Right lobe of liver (tissue), 6 donors: ENCODE measurements at places on chromosomes 7 and 10. TPM values are rescaled to one million over a fixed set of nuclear protein-coding genes. Genes with fewer than 3 reads are reported as not detected.

Gene CLEC2L
- total RNA-seq: not detected

Gene COL17A1
- total RNA-seq: 0.11 TPM

Gene ASZ1
- not detected for total RNA-seq

Gene SLC39A12
- 0.10 TPM for total RNA-seq

Gene GJD4
- total RNA-seq: not detected

Gene PITX3
- not detected for total RNA-seq

Gene HOXA3
- 0.24 TPM for total RNA-seq

Gene PARG
- 14.1 TPM for total RNA-seq

Gene SH2B2
- total RNA-seq: 3.1 TPM

Gene SH2D4B
- not detected for total RNA-seq

Gene CLDN12
- total RNA-seq: 34.2 TPM

GRCh38 chr7:24361001-24361400 is 77.0 kb downstream of the NPY start:
- no peak for DNase-seq

DNA sequence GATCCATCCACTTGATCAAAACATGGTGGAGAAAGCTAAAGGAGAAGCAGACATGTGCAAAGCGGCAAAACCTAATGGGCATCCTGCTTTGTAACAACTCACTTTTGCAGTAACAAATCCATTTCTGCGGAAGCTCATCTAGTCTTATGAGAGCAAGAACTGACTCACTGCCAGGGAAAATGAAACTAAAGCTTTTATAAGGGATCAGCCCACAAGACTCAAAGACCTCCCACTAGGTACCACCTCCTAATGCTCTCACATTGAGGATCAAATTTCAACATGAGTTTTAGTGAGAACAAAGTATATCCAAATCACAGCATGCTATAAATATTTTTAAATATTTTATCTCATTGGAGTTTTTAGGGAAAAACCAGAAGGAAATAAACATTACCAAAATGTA is 120.1 kb upstream of the GNAI1 start:
- DNase-seq: no peak

GRCh38 chr7:132755538-132756483 is 179.5 kb upstream of the PLXNA4 start:
- no peak for DNase-seq

DNA sequence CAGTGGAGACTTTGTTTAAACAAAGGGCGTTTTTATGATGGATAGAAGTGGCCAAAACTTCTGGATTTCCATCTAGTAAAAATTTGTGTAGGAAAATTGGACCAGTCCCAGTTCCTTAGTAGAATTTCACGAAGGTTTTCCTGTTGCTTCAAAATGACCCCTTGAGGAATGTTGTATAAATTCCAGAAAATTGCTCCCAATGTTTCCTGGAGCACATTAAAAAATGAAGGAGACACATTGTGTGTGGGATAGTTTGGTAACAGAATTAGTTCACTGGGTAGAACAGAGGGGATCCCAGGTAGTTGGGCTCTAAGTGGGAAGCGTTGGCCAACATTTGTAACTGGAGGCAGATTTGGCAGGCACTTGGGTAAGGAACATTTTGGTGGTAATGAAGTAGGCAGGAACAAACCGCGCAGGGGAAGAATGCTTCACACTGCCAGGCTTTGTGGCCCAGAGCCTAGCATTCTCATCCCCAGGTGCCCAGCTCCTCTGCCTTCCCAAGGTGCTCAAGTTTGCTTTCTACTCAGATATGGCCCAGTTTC is 758.6 kb downstream of the AUTS2 start:
- no peak for DNase-seq

GRCh38 chr10:125659071-125659470 is 23.9 kb downstream of the TEX36 start:
- DNase-seq: no peak

GRCh38 chr10:34817054-34817453 is 2.0 kb upstream of the PARD3 start:
- no peak for DNase-seq

- no peak for DNase-seq
Observed at GRCh38 chr10:105969884-105970377, 1194.6 kb downstream of the SORCS1 start.

GRCh38 chr7:20475756-20476155 is 139.7 kb upstream of the ABCB5 start:
- no peak for DNase-seq

DNA sequence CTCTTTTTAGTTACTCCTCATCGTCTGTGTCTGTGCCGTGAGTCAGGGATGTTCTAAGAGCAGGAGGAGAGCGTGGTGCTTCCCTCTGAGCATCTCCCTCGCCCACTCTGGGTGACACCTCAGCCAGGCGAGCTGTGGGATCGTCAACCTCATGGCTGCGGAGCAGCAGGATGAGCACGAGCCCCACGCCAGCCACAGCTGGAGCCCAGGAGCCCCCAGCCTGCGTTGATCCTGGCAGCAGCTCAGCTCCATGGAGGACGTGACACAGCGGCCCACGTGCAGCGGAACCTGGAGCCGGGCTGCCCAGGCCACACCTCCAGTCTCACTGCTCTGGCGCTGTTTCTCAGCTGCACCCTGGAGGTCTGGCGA is 512.0 kb downstream of the PTPRN2 start:
- DNase-seq: no peak

DNA sequence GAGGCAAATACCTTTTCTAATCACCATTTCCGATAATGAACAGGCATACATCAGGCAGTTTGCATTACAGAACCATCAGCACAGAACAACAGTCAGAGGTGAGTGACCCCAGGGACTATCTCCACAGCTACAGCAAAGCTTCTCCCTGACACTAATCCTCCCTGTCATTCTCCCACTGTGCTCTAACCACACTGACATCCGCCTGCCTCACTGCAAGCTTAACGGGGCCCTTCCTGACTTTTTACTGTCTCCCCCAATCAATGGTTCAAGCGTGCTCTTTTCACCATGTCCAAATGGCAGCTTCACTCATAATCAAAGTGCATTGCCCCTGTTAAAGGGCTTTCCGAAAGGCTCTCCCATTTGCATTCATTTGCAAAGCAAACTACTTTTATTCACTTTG is 196.3 kb downstream of the DNAJC1 start:
- no peak for DNase-seq

- no peak for DNase-seq
Observed at GRCh38 chr10:85673270-85673669, 693.3 kb downstream of the GRID1 start.

- DNase-seq: no peak
Observed at GRCh38 chr7:119963654-119964053, 309.3 kb upstream of the KCND2 start.

GRCh38 chr10:104259999-104260774 is 5.5 kb downstream of the GSTO1 start:
- DNase-seq: no peak

- DNase-seq: no peak
Observed at GRCh38 chr10:3906511-3907111, 121.6 kb upstream of the KLF6 start.

GRCh38 chr10:24694086-24694485 is 29.6 kb downstream of the ARHGAP21 start:
- no peak for DNase-seq

DNA sequence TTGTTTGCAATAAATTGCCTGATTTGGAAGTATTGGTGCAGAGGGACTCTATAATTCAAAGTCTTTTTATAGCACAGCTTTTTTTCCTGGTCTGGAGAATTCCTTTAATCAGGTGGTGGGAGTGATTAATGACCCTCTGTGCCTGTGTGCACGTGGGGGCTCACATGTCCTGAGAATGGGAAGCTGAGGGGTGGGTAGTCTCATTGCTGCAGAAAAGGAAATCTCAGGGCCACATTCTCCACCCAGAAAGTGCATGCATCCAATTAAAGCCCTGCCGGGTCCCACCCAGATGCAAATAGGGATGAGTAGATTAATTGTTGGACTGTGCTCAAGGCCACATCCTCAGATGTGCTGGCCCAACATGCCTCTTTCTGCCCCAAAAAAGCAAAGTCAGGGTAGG is 324.7 kb downstream of the CXCL12 start:
- no peak for DNase-seq

- no peak for DNase-seq
Observed at GRCh38 chr10:70493660-70494234, 15.2 kb downstream of the PALD1 start.

GRCh38 chr10:29411666-29412315 is 122.9 kb downstream of the LYZL1 start:
- DNase-seq: no peak

- no peak for DNase-seq
Observed at GRCh38 chr7:4834601-4835397, 27.0 kb downstream of the PAPOLB start.

DNA sequence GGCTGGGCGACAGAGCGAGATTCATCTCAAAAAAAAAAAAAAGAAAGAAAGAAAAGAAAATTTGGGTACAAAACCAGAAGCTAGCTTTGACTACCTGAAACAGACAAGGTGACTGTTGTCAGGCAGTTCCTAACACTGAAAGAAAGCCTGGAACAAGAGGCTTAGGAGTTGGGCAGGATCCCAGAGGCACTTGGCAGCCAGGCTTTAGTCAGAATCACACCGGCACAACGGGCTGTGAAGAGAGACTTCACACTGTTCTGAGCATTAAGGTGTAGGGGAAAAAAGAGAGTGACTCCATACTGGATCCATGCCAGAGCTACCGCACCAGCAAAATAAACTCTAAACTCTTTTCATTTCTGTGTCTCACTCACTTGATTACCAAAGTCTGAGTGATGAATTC is 130.8 kb downstream of the ZNF467 start:
- no peak for DNase-seq

DNA sequence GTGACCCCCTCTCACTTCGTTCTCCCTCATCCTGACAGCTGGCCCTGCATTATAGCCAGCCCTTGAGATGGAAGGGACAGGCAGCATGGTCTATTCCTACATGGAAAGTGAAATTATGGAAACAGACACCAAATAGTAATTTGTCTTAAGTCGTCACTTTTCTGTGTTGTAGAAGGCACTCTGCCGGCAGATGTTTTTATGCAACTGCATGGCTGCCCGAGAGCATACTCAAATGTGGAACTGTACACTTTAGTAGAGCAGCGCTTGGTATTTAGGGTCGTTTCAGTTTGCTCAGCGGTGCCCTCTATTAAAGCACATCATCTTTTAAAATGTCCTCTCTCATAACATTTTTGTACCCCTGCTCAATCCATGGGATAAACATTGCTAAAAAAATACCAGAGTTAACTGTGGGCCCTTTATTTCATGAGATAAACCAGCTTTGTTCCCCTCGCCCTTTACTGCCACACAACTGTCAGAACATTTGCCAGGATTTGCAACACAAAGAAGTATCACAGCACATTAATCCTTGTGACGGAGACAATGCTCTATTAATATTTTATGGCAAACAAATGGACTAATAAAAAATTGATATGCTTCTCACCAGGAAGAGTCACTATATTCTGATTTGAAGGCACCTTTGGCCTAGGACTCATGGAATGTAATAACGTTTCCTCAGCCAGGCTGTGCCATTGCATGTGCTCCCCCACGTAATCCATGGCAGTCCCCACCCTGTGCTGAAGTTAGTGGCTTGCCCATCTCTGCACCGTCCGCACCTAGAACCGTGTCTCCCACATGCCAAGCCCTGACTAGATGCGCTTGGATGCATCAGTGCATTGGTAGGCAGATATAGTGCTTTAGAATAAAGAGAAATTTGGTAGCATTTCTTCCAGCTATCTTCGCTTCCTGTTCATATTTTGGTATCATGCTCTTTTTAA is 221.3 kb downstream of the PAXIP1 start:
- no peak for DNase-seq

- no peak for DNase-seq
Observed at GRCh38 chr10:122404576-122404975, 30.1 kb downstream of the PLEKHA1 start.

GRCh38 chr7:16688249-16688648 is 42.3 kb downstream of the BZW2 start:
- no peak for DNase-seq

- DNase-seq: no peak
Observed at GRCh38 chr7:127628445-127628844, 10.5 kb upstream of the PAX4 start.

DNA sequence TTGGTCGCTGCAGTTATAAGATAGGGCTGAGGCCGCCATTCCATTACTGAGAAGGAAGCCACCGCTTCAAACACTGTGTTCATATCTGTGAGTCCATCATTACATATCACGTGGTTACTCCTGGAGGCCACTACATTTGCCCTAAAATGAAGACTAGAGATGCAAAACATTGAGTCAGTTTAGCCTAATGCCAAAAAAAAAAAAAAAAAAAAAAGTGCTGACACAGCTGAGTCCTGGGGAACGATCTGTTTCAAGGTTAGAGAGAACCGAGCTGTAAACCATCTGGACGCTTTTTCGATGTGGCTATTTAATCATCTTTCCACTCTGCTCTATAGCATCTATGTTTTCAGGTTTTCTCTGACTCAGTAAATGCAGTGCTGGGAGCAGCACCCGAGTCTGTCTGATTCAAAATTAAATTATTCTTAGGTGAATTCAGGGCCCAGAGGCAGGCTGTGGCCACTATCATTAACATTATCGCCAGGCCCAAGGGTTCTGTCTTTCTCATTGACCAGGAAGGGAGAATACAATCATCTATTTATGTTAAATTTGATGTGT is 449.1 kb downstream of the PAXIP1 start:
- no peak for DNase-seq
